ENCODE measurements at places on chromosomes 5 and 9.

GRCh38 chr9:79660615-79661014 lies 88.8 kb downstream of the TLE4 start:
- DNase-seq = no peak

GRCh38 chr9:4788703-4789102 lies 4.0 kb upstream of the RCL1 start:
- no peak for DNase-seq

GRCh38 chr5:111119856-111120255 lies 27.7 kb downstream of the WDR36 start:
- DNase-seq = no peak

GRCh38 chr5:36060420-36060887 lies 6.2 kb downstream of the UGT3A2 start:
- DNase-seq = peak; percentile 14

GRCh38 chr5:171494452-171495121 lies 75.1 kb downstream of the FGF18 start:
- DNase-seq = peak; percentile 80

DNA sequence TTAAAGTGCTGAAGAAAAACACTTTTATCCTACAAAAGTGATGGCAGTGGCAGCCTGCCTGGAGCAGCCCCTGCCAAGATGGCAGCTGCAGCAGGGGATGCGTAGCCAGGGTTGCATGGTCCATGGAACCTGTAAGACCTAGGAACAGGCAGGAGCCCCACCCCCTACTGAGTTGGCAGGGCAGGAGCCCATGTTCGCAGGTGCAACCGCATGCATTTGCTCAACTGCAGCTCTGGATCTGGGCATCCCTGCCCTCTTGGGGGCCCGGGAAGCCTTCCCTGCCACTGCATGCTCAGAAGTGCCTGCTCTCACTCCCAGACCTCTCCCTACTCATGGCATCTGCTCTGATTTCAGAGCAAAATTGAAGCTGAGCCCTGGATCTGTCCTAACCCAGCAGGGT lies 779.6 kb downstream of the CDH18 start:
- DNase-seq = no peak

DNA sequence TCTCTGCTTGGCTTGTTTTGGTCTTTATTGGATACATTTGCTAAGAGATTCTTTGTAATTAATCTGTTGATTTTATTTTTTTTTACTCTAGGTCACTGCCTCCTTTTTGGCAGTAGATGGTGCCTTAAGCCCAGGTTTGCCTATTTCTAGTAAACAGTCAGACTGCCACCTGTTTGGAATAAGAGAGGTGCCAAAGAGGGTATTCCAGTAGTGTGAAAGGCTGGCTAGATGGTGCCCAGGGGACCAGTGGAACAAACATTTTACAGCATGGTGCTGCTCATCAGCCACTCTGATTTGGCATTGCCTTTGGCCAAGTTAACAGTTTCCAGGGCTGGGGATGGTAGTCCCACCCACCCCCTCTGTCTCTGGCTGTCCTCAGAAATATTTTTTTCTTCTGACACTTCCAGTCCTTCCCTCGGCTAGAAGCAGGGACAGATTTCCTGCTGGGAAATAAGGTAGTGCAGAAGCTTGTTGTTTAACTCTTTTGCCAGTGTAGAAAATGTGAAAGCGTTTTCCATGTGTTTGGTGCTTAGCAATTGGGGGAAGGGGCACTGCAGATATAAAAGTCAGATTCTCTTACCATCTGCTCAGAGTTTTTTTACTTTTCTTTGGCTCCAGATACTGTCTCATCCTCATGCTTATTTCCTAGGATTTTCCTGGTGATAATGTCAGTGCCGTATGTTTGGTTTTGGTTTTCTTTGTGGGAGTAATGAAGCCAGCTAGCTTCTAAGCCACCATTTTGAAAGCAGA lies 36.6 kb upstream of the FBXL7 start:
- no peak for DNase-seq

DNA sequence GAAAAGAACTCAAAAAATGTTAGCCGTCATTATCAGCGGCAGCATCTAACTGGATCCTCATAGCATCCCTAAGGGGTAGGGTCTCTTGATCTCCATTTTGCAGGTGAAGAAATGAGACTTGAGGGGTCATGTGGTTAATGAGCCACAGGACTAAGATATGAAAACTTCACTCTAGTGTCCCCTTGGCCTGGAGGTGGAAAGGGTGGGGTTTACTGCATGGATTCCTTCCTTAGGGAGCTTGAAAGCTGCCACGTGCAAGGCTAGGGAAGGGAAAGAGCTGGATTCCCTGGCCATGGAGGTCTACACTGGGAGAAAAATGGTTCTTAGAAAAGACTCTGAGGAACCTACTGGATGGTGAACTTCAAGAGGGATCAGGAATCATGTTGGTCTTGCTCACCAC lies 107.9 kb downstream of the SPRY4 start:
- DNase-seq = no peak

GRCh38 chr9:3150074-3150473 lies 306.2 kb upstream of the PUM3 start:
- DNase-seq = no peak

GRCh38 chr5:172766287-172767108 lies 4.5 kb downstream of the DUSP1 start:
- DNase-seq = no peak

DNA sequence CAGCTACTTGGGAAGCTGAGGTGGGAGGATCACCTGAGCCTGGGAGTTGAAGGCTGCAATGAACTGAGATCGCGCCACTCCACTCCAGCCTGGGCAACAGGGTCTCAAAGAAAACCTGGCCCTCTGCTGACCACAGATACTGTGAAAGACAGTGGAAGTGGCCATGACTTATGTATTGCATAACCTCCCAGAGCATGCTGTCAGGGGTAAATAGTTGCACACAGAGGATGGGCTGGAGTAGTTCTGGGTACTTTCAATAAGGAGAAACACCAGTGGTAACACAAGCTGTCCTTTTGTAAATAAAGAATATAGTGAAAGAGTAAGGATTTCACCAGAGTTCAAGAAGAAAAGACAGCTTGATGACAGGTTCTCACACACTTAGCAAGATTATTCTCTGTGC lies 1.8 kb downstream of the ACER2 start:
- DNase-seq = no peak

- no peak for DNase-seq
These were observed 147.5 kb upstream of the TBCA start for GRCh38 chr5:77923666-77924065.

DNA sequence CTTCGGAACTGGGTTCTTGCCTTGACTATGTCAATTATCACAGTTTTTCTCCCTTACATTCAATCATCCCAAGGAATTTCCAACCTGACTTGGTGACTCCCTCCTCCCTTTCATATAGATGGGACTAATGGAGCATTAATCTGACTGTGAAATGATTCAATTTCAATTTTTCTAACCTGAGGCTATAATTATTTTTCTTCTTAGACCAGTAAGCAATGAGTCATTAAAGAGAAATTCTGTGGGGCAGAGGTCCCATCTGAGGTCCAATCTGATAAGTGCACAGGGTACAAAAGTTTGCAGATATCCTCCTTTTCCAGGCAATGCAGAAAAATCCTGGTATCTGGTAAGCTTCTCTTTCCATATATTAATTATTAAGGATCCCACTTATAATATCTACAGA lies 18.9 kb downstream of the PDE4D start:
- DNase-seq = no peak

- no peak for DNase-seq
These were observed 685.6 kb downstream of the CETN3 start for GRCh38 chr5:89723907-89724306.

DNA sequence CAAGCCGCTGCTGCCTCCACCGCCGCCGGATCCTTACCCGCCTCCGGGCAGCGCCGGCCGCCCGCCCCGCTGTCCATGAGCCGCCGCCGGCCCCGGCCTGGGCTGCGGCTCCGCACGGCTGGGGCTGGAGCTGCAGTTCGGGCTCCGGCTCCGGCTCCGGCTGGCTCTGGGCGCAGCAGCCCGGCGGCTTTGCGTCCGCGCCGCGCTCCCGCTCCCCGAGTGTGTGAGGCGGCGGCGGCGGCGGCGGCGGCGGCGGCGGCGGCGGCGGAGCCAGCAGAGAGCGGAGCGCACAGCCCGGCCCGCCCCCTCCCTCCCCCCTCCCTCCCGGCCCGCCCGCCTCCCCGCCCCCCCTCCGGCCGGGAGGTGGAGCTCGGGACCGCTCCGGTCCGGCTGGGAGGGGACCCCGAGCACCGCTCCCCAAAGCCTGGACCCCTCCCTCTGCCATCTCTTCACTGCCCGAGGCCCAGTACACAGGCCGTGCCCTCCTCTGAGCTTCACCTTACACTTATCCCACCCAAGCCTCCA lies at the start of gene PCDH1:
Gene PCDH1 (minus strand): TSS at position 225 of the 525 bp plus-strand sequence. CDS start 148 bp downstream, at position 77.
- DNase-seq = peak; percentile 37

DNA sequence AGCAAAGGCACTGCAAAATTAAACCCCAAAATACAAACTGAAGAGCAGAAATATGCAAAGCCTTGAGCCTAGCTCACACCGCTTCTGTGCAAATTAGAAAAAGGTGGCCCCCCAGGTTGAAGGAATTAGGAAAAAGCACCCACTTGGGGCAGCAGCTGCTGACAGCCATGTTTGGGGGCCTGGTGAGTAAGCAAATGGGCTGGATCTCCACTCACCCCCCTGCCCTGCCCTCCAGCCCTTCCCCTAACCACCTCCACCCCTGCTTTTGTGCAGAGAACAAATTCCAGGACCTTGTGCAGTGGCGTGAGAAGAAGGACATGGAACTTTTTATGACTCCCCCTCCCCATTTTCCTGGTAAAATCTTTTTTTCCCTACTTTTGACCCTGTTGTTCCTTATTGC lies 92.0 kb upstream of the DNAH5 start:
- no peak for DNase-seq

DNA sequence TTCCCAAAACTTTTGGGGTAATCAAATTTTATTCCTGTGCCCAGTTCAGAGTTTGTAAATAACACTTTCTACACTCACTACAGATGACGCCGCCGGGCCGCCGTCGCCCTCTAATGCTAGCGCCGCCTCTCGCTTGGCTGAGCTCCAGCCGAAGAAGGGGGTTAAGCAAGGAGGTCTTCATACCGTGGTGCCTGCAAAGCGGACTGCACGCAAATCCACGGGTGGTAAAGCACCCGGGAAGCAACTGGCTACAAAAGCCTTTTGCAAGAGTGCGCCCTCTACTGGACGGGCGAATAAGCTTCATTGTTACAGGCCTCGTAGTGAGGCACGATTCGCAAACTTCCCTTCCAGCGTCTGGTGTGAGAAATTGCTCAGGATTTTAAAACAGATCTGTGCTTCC lies 280.4 kb downstream of the MEF2C start:
- peak; percentile 67 for DNase-seq

DNA sequence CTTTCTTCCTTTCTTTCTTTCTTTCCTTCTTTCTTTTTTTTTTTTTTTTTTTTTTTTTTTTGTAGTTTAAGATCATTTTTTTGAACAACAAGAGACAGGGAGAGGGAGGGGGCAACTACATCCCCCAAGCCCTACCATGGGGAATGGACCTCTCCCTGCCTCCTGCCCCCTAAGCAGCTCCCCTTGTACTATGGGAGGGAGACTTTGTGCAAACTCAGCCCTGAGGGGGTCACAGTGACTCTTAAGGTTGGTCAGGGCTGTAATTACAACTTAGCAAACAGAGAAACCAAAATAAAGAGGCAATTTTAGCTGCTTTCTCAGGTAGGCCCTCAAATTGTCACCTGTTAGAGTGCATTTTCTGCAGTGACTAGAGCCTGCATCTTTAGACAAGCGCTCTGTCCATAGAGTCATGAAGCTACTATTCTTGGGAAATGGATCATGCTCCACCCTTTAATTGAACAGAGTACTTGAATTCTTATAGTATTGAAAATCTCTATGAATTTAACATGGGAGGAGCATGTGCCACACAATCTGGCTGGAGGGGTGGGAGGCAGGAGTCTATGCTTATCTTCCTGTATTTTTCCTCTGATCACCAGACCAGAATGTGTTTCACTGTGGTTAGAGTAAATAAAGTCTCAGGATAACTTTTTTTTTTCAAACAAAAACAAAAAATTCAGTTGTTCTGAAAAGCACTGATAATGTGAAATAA lies 24.3 kb upstream of the PIK3R1 start:
- DNase-seq = no peak

- DNase-seq = no peak
These were observed 47.0 kb upstream of the ZNF169 start for GRCh38 chr9:94212091-94212490.

GRCh38 chr5:14038341-14038959 lies 94.0 kb upstream of the DNAH5 start:
- no peak for DNase-seq

GRCh38 chr5:14254686-14255085 lies 111.5 kb downstream of the TRIO start:
- DNase-seq = no peak

DNA sequence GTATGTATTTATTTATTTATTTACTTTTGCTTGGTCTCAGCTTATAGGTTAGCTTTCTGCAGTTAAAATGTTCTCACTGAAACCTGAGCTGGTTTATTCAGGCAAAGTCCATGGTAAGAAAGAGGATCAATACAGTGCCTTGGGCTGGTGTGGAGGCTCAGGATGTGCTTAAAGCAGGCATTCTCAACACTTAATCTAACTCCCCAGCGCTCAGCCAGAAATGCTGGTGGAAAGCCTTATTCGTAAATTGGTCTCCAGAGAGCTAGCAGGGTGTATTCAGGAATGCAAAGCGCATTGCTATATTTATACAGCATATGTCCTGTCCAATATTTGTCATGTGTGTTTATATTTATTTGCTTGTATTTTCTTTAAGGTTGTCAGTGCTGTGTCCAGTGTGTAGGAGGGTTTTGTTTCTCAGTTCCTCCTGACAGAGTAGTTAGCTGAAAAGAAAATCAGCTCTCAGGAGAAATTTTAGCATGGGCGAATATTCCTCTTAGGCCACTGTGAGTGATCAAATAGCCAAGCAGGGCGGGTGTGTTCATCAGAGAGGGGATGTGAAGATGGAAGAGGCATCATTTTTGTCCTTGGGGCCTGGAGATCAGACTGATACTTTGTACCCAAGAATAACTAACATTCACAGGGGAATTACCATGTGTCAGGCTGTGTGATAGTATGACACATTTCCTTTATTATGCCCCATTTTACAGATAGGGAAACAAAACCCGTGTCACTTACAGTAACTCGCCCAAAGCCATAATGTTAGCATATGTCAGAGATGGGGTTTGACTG lies 65.8 kb downstream of the DOCK2 start:
- no peak for DNase-seq

- no peak for DNase-seq
These were observed 14.4 kb upstream of the GADD45G start for GRCh38 chr9:89590415-89590814.

- no peak for DNase-seq
These were observed 32.9 kb downstream of the ACER2 start for GRCh38 chr9:19441730-19442129.
